ENCODE measurements at places on chromosomes 6 and 20. TPM values are rescaled to one million over a fixed set of nuclear protein-coding genes. Genes with fewer than 3 reads are reported as not detected.

The PTCRA gene
- total RNA-seq, result not detected

The SLC22A3 gene
- 2.3 TPM for total RNA-seq

The PRKN gene
- total RNA-seq, result not detected

The PRSS16 gene
- 16.5 TPM for total RNA-seq

The IL17F gene
- not detected for total RNA-seq

The PRICKLE4 gene
- total RNA-seq, result 2.8 TPM

The IL17A gene
- total RNA-seq, result not detected

The FAXC gene
- total RNA-seq, result 0.16 TPM

The AK9 gene
- total RNA-seq, result 4.4 TPM

The GSTA1 gene
- 11.2 TPM for total RNA-seq

The SNRPB2 gene
- total RNA-seq, result 87.5 TPM
